ENCODE measurements at places on chromosomes 5 and 9.

GRCh38 chr5:72071906-72072305 is 35.4 kb upstream of the MAP1B start:
- DNase-seq, result peak; percentile 28

GRCh38 chr9:126681336-126681735 is 67.6 kb downstream of the LMX1B start:
- DNase-seq, result no peak

- no peak for DNase-seq
Measured at GRCh38 chr5:142432369-142432863, 107.6 kb upstream of the SPRY4 start.

- no peak for DNase-seq
Measured at GRCh38 chr9:77935211-77935610, 96.4 kb downstream of the GNAQ start.

GRCh38 chr5:140236891-140237598 is 62.1 kb downstream of the CYSTM1 start:
- no peak for DNase-seq

DNA sequence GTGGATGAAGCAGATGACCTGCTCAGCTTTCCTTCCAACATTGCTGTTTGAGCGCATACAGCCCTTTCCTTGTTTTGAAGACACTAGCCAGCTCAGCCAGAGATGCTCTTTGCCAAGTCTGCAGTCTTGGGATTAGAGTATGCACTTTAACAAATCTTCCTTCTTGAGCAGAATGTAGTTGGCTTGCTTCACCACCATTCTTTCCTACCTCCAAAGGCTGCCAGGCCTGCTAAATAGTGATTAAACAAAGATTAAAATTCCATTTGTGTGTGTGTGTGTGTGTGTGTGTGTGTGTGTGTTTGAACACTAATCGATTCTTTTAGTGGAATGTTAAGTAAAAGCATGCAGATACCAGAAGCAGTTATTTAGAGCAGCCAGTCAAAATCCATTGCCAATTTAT is 97.6 kb downstream of the GALNT10 start:
- DNase-seq, result no peak

GRCh38 chr5:165104611-165105010 is 1599.2 kb downstream of the MAT2B start:
- no peak for DNase-seq

- DNase-seq, result no peak
Measured at GRCh38 chr9:129138476-129139232, 27.4 kb downstream of the PTPA start.

DNA sequence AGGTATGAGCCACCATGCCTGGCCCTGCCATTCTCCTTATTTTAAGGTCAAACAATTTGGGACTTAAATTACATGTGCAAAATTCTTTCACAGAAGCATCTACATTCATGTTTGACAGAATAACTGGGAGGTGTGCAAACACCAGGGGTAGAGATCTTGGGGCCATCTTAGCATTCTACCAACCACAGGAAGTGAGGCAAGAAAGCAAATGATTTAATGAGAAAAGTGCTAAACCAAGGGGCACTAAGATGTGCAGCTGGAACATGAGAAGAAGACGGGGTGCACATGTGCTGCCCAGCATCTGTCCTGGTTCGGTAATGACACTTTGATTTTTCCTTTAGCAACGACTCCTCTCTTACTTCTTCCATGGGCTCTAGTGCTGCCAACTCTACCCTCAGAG is 1.2 kb upstream of the F12 start:
- DNase-seq, result no peak

DNA sequence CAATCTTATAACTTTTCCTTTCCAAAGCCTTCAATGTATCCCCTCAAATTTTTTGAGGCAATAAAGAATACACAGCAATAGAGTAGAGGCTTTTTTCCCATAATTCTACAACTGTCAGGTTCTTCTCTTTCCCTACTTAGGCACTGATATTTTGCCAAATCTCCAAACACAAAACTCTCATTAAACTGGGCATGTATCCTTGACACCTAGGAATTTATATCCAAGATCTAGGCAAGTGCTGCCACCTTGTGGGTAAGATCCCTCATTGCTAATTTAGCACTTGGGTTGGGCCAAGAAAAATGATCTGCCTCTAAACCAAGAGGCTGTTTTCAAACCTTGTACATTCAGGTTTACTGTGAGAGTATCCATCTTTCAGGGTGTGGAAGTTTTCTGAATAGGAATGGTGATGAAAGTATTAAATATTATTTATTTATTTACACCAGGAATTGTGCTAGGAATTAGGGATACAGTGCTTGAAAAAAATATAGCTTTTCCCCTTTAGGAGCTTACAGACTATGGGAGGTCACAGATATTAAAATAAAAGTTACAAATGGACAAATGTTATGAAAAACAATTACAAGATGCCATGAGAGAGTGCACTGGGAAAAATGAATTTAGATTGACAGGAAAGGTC is 17.6 kb downstream of the TSTD2 start:
- peak; percentile 68 for DNase-seq

- DNase-seq, result no peak
Measured at GRCh38 chr9:110782701-110783100, 114.1 kb downstream of the MUSK start.

DNA sequence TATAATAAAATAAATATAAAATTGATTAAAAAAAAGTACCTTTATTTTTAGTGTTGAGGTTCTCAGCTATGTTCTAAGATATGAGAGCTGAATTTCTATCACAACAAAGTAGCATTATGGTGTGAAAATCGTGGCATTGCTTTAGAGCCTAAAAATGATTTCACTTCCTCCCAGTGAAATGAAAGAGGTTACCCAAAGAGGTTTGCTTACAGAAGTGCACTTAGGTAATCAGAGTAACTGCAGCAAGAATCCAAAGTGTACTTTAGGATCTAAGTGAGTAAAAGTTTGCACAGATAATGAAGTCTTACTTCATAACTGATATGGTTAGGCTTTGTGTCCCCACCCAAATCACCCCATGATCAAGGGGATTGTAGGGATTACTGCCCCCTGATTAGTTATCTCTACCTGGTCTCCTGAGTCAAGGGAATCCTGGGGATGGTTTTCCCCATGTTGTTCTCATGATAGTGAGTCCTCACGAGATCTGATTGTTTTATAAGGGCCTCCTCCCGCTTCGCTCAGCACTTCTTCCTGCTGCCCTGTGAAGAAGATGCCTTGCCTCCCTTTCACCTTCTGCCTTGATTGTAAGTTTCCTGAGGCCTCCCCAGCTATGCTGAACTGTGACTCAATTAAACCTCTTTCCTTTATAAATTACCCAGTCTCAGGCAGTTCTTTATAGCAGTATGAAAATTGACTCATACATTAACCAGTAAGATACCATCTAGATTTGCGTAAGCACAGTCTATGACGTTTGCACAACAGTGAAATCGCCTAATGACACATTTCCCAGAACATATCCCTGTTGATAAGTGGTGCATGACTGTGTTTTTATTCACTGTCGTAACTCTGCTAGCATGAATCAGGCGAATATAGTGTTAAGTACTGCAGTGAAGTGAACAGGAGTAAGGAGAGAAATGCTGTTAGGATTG is 40.3 kb upstream of the LRRC70 start:
- DNase-seq, result no peak

- DNase-seq, result no peak
Measured at GRCh38 chr5:18507114-18507513, 872.9 kb downstream of the TAF11L14 start.

DNA sequence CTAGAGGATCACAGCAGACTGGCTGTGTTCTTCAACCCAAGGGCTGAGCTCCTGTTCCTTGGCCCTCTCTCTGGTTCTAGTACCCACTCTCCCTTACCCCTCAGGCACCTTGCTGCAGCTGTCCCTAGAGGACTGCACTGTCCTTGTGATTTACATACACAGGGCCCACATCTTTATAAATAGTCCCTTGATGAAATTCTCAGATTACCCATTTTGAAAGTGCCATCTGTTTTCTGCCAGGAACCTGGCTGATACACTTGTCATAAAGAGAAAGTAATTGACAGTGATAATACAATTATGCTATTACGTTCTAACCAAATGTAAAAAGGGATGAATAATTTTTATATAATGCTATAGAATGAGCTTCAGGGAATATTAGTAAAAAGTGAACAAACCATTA is 16.5 kb upstream of the SPARC start:
- DNase-seq, result no peak

GRCh38 chr5:14720236-14720923 is 55.9 kb downstream of the OTULIN start:
- DNase-seq, result no peak

DNA sequence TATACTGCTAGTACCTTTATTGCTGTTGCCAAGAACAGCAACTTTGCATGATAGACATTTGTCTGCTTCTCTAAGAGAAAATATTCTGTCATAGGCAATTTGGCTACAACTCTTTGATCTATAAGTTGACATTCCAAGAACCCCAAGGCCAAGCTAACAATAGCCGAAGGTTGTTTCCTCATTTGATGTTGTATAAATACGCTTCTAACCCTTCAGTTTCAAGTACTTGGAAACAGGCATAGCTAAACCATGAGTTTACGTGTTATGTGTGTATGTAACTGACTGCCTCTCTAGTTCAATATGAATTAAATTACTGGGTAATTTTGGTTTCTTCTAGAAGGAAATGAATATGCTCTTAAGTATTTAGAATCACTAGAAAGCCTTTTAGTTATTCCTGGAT is 1034.0 kb downstream of the TLE4 start:
- no peak for DNase-seq

- no peak for DNase-seq
Measured at GRCh38 chr9:37444890-37445289, 20.4 kb downstream of the ZBTB5 start.

Measured in WERI-Rb-1 (cell line).